ENCODE measurements at places on chromosomes 16 and 17.

DNA sequence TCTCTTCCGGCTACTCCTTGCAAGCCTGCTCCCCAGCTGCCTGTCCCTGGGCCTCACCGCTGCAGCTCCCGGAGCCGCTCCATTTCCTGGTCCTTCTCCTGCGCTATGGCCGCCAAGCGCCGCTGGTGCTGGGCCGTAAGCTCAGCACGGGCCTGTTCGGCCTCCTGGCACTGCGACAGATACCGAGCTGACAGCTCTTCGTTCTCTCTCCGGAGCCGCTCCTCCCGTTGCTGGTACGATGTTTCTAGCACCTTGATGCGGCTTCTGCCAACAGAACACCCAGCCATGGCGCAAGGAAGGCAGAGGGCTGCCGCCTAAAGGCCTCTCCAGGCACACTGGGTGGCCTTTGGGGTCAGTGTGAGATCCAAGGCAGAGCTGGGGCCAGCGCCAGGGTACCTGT is 14.9 kb upstream of the MRPL38 start:
- DNase-seq = no peak

GRCh38 chr17:78844301-78845005 is 3.8 kb upstream of the USP36 start:
- DNase-seq = no peak

GRCh38 chr17:69596141-69596540 is 181.6 kb downstream of the MAP2K6 start:
- DNase-seq = no peak

GRCh38 chr16:86072328-86073102 is 173.6 kb downstream of the IRF8 start:
- peak; percentile 64 for DNase-seq

GRCh38 chr17:41254861-41255260 is 323 bp upstream of the KRTAP9-9 start:
- DNase-seq = no peak
